ENCODE measurements at places on chromosomes 6 and 20. TPM values are rescaled to one million over a fixed set of nuclear protein-coding genes. Genes with fewer than 3 reads are reported as not detected.

The TFAP2D gene
- not detected for total RNA-seq

The SRMS gene
- not detected for total RNA-seq

The BANF2 gene
- not detected for total RNA-seq

The SLCO4A1 gene
- total RNA-seq, result 2.8 TPM

The TRIM31 gene
- not detected for total RNA-seq

- peak overlapping the region; percentile 52 for H3K27ac ChIP-seq
- peaks cover 45% of the 10 kb centered on the region for H3K4me1 ChIP-seq
- no peaks in the 10 kb centered on the region for H3K27me3 ChIP-seq
- H3K4me3 ChIP-seq, result peak overlapping the region; percentile 83
These were observed 28.2 kb upstream of the PLAGL1 start for GRCh38 chr6:144036064-144036834.

DNA sequence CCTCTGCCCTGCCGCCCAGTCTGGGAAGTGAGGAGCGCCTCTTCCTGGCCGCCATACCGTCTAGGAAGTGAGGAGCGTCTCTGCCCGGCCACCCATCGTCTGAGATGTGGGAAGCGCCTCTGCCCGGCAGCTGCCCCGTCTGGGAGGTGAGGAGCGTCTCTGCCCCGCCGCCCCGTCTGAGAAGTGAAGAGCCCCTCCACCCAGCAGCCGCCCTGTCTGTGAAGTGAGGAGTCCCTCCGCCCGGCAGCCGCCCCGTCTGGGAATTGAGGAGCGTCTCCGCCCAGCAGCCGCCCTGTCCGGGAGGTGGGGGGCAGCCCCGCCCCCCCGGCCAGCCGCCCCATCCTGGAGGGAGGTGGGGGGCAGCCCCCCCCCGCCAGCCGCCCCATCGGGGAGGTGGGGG, 27.8 kb downstream of the SNHG17 start:
- DNase-seq, result no peak
- H3K36me3 ChIP-seq, result peaks cover under 1% of the 10 kb centered on the region
- H3K4me1 ChIP-seq, result no peaks in the 10 kb centered on the region
- peaks cover 1% of the 10 kb centered on the region for H3K27me3 ChIP-seq
- no peak overlapping the region for H3K4me3 ChIP-seq

DNA sequence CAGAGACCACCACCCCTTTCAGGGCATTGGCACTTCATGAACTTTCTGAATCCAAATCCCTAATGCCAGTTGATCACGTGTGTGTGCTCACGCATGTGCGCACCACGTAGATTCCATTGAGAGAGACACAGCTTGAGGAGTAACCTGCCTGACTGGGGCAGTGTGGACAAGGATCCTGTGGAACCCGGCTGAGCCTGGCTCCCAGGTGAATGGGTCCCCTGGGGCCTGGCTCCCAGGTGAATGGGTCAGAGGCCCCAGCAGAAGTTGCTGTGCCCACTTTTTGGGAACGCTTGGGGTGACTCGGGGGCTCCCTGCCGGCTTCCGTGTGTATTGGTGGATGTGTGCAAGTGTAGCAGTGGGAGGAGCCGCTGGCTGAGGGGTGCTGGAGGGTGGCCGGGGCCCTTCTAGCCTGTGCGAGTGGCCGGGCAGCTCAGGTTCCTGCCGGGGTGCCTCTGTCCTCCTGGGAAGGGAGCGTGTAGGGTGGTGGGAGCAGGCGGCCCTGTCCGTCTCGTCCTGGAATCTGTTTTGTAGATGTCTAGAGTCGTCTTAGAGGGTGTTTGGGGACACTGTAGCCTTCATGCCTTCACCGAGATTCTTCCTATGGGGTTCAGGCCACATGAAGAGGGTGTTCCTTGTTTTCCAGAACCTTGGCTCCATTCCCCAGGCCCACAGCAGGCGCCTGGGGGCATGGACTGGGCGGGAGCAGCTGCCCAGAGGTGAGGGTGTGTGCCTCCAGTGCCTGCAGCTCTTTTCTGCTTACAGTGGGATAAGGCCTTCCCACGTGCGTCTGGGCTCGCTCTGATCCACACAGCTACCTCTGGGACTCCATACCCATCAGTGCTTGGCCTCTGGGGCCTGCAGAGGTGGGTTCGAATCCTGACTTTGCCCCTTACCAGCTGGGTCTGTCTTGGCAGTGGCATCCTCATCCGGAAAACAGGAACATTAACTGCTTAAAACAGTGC, 3.2 kb downstream of the RBM38 start:
- H3K27me3 ChIP-seq, result no peaks in the 10 kb centered on the region
- no peak overlapping the region for H3K4me3 ChIP-seq
- peaks cover 5% of the 10 kb centered on the region for H3K36me3 ChIP-seq
- H3K4me1 ChIP-seq, result peaks cover 7% of the 10 kb centered on the region
- DNase-seq, result no peak
- H3K27ac ChIP-seq, result no peak overlapping the region

DNA sequence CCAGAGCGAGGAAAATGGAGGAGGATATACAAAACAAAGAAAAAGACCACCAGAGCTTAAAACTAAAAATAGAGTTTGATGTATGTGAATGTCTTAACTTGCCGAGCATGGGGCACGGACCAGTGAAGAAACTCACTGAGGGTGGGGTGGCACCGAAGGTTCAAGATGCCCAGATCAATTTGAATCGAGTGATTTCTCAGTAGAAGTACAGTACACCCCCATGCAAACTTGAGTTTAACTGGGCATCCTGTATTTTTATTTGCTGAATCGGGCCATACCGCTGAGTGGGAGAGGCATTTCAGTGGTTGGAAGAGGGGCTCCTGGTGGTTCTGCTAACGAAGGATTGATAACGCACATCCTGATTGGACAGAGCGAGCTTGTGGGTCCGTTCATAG, 81.7 kb downstream of the ANKRD60 start:
- peaks cover 53% of the 10 kb centered on the region for H3K27me3 ChIP-seq
- H3K4me1 ChIP-seq, result no peaks in the 10 kb centered on the region
- no peak overlapping the region for H3K4me3 ChIP-seq
- DNase-seq, result no peak
- no peak overlapping the region for H3K27ac ChIP-seq

DNA sequence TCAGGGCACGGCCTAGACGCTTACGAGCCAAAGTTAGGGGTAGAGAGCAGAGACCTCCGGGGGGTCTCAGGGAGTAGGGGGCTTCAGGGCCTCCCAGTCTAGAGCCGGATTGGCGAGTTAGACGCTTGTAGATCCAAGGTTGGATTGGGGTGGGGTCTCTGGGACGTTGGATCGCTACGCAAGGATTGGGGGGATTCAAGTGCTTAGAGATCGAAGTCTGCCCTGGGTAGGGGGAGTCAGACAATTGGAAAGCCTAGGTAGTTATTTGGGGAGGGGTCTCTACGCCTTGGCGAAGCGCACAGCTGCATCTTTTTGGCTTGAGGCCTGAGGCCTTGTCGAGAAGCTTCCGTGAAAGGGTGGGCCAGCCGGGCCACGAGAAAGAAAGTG, 469 bp downstream of the STX16 start:
- peak overlapping the region; percentile 98 for H3K27ac ChIP-seq
- H3K4me3 ChIP-seq, result peak overlapping the region; percentile 99
- DNase-seq, result no peak
- no peaks in the 10 kb centered on the region for H3K27me3 ChIP-seq
- H3K4me1 ChIP-seq, result peaks cover 52% of the 10 kb centered on the region

DNA sequence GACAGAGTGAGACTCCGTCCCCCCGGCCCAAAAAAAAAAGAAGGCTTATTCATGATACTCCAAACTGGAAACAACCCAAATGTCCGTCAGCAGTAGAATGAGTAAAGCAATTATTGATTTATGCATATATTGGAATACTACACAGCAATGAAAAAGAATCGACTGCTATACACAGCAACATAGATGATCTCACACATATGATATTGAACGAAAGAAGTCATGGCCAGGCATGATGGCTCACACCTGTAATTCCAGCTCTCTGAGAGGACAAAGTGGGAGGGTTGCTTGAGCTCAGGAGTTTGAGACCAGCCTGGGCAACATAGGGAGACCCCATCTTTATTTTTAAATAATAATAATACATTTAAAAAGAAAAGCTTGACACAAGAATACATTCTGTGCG, 28.5 kb downstream of the BCAS4 start:
- peaks cover 25% of the 10 kb centered on the region for H3K36me3 ChIP-seq
- peaks cover 2% of the 10 kb centered on the region for H3K27me3 ChIP-seq
- no peak overlapping the region for H3K4me3 ChIP-seq
- no peak overlapping the region for H3K27ac ChIP-seq
- no peak for DNase-seq

DNA sequence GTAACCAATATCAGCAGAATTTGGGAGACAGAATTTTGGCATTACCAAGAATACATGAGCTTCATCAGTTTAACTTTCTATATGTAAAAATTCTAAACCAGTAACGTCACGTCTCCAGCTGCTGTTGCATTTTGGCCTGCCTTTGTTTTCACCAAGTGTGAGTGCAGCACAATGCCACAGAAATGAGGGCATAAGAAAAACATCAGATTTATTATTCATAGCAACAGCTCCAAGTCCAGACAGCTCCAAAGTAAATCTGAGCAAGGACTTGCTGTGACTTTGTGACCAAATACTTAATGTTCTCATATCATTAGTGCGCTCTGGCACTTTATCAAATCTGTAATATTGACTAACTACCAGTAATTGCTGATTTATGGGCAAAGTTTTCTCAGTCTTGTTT, 11.0 kb upstream of the FBXL4 start:
- H3K4me1 ChIP-seq, result peaks cover 14% of the 10 kb centered on the region
- no peak overlapping the region for H3K4me3 ChIP-seq
- H3K27ac ChIP-seq, result no peak overlapping the region
- DNase-seq, result no peak

GRCh38 chr6:154598399-154598798, 87.9 kb upstream of the CNKSR3 start:
- H3K27ac ChIP-seq, result no peak overlapping the region
- peaks cover 13% of the 10 kb centered on the region for H3K4me1 ChIP-seq
- DNase-seq, result no peak
- peaks cover 13% of the 10 kb centered on the region for H3K27me3 ChIP-seq

- no peak for DNase-seq
- no peak overlapping the region for H3K27ac ChIP-seq
- H3K27me3 ChIP-seq, result peaks cover 8% of the 10 kb centered on the region
- no peaks in the 10 kb centered on the region for H3K36me3 ChIP-seq
- peaks cover 6% of the 10 kb centered on the region for H3K4me1 ChIP-seq
These were observed 639 bp upstream of the RCAN2 start for GRCh38 chr6:46491628-46492547.

- no peak for DNase-seq
- peaks cover 31% of the 10 kb centered on the region for H3K27me3 ChIP-seq
- no peaks in the 10 kb centered on the region for H3K36me3 ChIP-seq
- no peaks in the 10 kb centered on the region for H3K4me1 ChIP-seq
These were observed 164.4 kb upstream of the TAB2 start for GRCh38 chr6:149153100-149153499.

DNA sequence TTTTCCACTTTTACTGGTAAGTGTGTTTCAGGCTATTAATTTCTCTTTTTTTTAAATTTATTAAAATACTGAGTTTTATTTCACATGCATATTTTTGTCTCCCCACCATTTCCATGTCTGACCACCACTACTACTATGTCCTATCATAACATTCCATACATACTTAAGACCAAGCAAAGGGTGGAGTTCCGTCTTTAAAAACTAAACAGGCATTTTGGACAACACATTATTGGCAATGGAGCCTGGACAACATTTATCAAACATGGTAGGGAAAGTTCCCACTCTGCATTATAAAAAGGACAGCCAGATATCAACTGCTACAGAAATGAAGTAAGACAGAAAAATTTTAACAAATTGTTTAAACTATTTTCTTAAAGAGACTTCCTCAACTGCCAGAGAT, 91.9 kb downstream of the LMBRD1 start:
- no peak overlapping the region for H3K27ac ChIP-seq
- peaks cover 5% of the 10 kb centered on the region for H3K36me3 ChIP-seq
- no peaks in the 10 kb centered on the region for H3K27me3 ChIP-seq
- H3K4me1 ChIP-seq, result peaks cover 13% of the 10 kb centered on the region
- no peak for DNase-seq

GRCh38 chr6:29519291-29520010, 31.7 kb upstream of the MAS1L start:
- H3K4me3 ChIP-seq, result no peak overlapping the region
- H3K27me3 ChIP-seq, result no peaks in the 10 kb centered on the region
- no peak overlapping the region for H3K27ac ChIP-seq
- no peak for DNase-seq
- H3K4me1 ChIP-seq, result no peaks in the 10 kb centered on the region

- H3K27me3 ChIP-seq, result peaks cover 18% of the 10 kb centered on the region
- no peak for DNase-seq
- no peak overlapping the region for H3K4me3 ChIP-seq
- no peaks in the 10 kb centered on the region for H3K4me1 ChIP-seq
- no peak overlapping the region for H3K27ac ChIP-seq
- no peaks in the 10 kb centered on the region for H3K36me3 ChIP-seq
These were observed 13.9 kb downstream of the GCM1 start for GRCh38 chr6:53134601-53135235.

GRCh38 chr6:127468936-127469335, 9.7 kb upstream of the KIAA0408 start:
- H3K27ac ChIP-seq, result no peak overlapping the region
- H3K36me3 ChIP-seq, result no peaks in the 10 kb centered on the region
- H3K27me3 ChIP-seq, result peaks cover 3% of the 10 kb centered on the region
- H3K4me3 ChIP-seq, result no peak overlapping the region
- peaks cover 53% of the 10 kb centered on the region for H3K4me1 ChIP-seq

- no peaks in the 10 kb centered on the region for H3K4me1 ChIP-seq
- H3K4me3 ChIP-seq, result no peak overlapping the region
- H3K36me3 ChIP-seq, result no peaks in the 10 kb centered on the region
- peaks cover 41% of the 10 kb centered on the region for H3K27me3 ChIP-seq
These were observed 5.4 kb downstream of the TRIM15 start for GRCh38 chr6:30168741-30169140.

DNA sequence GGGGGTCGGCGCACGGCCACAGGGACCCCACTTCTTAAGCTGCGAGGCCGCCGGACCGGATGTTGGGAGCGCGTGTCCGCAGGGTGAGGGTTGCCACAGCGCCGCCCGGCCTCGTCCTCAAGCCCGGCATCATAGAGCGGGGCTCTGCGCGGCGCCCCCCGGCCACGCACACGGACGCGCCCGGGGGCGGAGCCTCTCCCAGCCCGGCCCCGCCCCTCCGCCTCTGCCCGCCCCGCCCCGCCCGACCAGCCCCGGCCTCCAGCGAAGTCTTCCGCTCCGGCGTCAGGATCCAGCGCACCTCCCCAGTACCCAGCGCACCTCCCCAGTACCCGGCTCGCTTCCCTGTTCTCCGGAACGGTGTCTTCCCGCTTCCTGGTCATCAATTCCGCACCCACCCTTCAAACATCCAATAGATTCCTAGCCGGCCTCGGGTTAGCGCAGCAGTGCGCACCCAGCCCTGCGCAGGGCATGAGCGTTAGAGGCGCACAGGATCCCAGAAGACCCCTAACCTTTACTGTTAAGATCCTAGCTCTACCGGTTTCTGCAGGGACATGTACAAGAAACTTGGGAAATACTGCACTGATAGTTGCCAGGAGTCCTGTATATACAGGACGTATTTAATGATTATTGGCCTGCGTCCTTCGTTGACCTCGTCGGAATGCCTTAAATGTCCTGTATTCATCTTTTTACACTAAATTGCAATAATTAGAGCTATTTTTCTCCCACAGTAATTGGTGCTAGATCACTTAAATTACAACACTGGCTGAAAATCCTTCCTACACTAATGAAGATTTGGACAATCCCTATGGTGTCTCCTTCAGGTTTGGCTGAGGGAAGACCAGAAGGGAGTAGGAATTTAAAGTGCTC, 535 bp upstream of the DNAAF9 start:
- peaks cover 38% of the 10 kb centered on the region for H3K4me1 ChIP-seq
- H3K4me3 ChIP-seq, result peak overlapping the region; percentile 92
- no peaks in the 10 kb centered on the region for H3K36me3 ChIP-seq
- peak; percentile 56 for DNase-seq
- H3K27ac ChIP-seq, result peak overlapping the region; percentile 95

- no peak overlapping the region for H3K4me3 ChIP-seq
- no peak for DNase-seq
- no peaks in the 10 kb centered on the region for H3K4me1 ChIP-seq
- peaks cover 2% of the 10 kb centered on the region for H3K27me3 ChIP-seq
- no peaks in the 10 kb centered on the region for H3K36me3 ChIP-seq
These were observed 153.3 kb upstream of the ENPP5 start for GRCh38 chr6:46323966-46324622.
